ENCODE measurements at places on chromosomes 11 and 22. TPM values are rescaled to one million over a fixed set of nuclear protein-coding genes. Genes with fewer than 3 reads are reported as not detected.

OTOG gene
- total RNA-seq = not detected

KRTAP5-2 gene
- not detected for total RNA-seq

DNA sequence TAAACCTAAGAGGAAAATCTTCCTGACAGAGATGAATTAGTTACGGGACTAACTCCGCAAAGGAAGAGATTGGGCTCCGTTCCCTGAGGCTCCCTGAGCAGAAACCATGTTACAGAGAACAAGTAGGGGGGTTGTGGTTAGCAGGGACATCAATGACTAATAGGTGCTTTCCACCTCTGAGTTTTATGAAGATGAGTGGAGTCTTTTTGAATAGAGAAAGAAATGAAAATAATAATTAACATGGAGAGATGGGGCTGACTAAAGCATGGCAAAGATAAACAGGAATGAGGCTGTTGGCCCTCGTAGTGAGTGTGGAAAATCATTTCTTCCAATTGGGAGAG, 47.5 kb upstream of the PICALM start:
- peak; percentile 98 for DNase-seq

DNA sequence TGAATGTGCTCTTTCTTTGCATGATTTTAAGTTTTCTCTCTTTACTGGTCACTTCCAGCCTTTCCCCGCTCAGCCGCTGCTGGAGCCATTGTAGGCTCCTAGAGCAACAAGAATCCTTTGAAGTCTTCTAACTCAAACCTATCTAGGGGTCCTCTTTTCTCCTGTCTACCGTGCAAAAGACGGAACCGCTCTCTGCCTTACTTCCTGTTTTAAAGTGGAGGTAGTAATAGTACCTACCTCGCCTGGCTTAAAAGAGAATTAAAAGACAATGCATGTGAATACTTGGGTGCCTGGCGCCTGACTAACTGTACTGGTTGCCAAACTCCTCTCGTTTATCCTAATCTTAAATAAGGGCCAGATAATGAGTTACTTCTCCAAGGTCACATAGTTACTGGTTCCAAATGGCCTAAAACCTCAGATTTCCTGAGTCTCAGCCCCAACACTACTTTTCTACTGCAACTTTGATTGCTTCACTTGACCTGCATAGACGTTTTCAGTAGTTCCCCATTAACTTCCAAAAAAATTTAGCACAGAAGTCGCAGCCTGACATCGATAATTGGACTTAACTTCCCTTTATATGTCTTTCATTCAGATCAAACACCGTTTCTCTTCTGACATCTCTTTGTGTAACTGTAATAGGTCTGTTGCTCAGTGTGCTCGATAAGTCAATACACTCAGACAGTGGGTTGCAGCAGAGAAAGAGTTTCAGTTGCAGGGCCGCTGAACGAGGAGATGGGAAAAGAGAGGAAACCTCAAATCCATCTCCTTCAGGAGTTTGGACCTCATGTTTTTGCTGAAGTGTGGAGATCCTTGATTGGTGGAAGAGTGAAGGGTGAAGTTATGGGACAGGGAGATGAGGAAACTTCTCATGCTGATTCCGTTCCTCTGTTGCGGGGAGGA, 891 bp downstream of the SAMM50 start:
- DNase-seq = no peak

- DNase-seq = no peak
Observed at GRCh38 chr11:41978945-41979344, 519.5 kb upstream of the LRRC4C start.

GRCh38 chr11:291281-292210, 2.6 kb downstream of the PGGHG start:
- DNase-seq = no peak

Measured in IMR-90 (cell line).